ENCODE measurements at places on chromosomes 2 and 18. TPM values are rescaled to one million over a fixed set of nuclear protein-coding genes. Genes with fewer than 3 reads are reported as not detected.
A peak's percentile ranks its signal among the peaks of the same experiment; 100 is the strongest.

KCNG2 gene
- total RNA-seq, result not detected

STPG4 gene
- total RNA-seq, result 0.36 TPM

DPYSL5 gene
- 0.31 TPM for total RNA-seq

DNA sequence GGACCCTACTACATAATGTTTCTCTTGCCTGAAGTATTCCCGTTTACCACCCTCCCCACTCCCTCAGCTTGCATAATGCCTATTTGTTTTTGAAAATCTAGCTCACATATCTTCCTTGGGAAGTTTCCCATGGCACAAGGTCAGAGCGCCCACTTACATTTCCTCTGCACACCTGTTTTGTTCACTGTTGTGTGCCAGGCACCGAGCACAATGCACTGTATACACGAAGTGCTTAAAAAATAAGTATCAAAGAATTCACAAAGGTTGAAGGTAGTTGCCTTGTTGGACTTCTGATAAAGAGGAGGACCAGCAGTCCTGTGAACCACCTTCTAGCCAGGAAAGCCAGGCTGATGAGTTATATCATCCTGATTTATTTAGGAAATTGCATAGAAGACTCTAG, 16.8 kb upstream of the RHOB start:
- DNase-seq, result no peak

XRCC5 gene
- total RNA-seq, result 322 TPM

SOWAHC gene
- 23.4 TPM for total RNA-seq

C2orf66 gene
- 0.33 TPM for total RNA-seq

- no peak for DNase-seq
Measured at GRCh38 chr18:73340135-73340977, 472.6 kb upstream of the NETO1 start.

GRCh38 chr2:174740721-174741120, 23.6 kb downstream of the CHRNA1 start:
- DNase-seq, result no peak

DNA sequence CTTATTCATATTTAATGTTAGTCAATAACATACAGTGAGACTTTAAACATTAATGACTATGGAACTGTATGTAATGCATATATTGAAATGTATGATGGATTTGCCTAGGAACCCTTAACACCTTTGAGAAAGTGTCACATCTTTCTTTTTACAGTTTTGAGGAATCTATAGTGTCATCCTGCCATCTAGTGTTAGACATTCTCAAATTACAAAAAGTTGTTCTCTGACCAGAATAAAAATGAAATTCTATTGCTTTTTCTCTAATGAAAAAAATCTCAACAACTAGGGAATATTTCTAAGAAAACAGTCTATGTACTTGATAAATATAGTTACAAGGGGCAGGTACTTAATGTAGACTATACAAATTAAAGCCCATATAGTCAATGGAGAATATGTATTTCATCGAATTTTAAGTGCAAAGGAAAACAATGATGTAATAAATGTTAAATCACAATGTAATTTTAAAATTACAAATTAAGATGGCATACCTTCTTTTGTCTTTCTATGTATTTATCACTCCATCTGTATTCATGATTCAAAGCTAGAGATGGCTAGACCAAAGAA, 5.1 kb upstream of the CALCRL start:
- peak; percentile 20 for DNase-seq

GRCh38 chr2:9390151-9390850, 33.0 kb downstream of the ITGB1BP1 start:
- no peak for DNase-seq

DNA sequence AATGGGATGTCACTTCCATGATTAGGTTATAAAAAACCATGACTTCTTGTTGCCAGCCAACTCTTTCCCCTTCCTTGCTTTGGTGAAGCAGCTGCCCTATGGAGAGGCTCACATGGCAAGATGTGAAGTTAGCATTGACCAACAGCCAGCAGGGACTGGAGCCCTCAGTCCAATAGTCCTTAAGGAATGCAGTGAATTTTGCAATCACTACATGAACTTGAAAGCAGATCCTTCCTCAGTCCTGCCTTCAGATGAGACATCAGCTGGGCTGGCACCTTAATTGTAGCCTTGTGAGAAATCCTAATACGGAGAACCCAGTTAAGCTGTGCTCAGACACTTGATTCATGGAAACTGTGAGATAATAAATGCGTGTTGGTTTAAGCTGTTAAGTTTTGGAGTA, 61.8 kb downstream of the ATP8B1 start:
- no peak for DNase-seq

DNA sequence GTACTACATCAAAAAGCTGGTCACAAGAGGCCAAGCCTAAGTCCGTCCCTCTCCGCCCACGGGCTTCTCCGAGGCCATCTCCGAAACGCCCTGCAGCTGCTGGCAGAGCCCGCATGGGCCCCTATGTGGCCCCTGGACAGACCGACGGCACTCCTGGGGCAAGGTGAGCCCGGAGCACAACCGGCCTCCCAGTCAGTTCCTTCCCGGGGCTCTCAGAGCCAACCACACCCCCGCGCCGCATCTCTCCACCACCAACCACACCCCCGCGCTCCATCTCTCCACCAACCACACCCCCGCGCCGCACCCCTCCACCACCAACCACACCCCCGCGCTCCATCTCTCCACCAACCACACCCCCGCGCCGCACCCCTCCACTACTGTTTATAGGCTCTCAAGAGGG, 93.5 kb downstream of the ZNF516 start:
- no peak for DNase-seq

RNU2-63P gene
- total RNA-seq, result 14.0 TPM

GRCh38 chr18:52333860-52334259, 6.1 kb upstream of the DCC start:
- no peak for DNase-seq

DNA sequence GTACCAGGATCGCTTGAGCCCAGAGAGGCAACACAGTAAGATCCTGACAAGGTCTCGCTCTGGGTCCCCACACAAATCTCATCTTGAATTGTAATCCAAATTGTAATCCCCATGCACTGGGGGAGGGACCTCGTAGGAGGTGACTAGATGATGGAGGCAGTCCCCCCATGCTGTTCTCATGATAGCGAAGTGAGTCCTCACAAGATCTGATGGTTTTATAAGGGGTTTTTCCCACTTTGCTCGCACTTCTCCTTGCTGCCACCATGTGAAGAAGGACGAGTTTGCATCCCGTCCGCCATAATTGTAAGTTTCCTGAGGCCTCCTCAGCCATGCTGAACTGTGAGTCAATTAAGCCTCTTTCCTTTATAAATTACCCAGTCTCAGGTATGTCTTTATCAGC, 46.0 kb upstream of the SERTAD2 start:
- no peak for DNase-seq

CYP1B1 gene
- total RNA-seq, result 86.7 TPM

- peak; percentile 41 for DNase-seq
Measured at GRCh38 chr2:64019975-64020528, 824 bp upstream of the VPS54 start.

DNA sequence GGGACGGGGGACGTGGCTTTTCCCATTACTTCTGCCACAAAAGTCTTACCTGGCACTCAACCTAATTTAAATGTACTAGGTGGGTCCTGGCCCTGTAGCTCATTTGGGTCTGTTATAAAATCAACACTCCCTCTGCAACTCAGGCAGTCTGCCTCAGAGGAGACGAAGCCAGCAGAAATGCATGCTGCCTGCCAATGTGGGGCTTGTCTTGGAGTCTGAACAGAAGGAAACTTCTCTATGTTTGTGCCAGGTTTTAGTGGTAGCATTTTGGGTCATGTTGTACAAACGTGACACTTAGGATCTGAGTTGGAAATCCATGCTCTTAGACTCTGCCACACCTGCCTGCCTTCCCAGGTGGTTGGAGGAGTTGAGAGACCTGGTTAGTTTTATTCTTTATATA, 292.5 kb upstream of the FAM98A start:
- no peak for DNase-seq

DNA sequence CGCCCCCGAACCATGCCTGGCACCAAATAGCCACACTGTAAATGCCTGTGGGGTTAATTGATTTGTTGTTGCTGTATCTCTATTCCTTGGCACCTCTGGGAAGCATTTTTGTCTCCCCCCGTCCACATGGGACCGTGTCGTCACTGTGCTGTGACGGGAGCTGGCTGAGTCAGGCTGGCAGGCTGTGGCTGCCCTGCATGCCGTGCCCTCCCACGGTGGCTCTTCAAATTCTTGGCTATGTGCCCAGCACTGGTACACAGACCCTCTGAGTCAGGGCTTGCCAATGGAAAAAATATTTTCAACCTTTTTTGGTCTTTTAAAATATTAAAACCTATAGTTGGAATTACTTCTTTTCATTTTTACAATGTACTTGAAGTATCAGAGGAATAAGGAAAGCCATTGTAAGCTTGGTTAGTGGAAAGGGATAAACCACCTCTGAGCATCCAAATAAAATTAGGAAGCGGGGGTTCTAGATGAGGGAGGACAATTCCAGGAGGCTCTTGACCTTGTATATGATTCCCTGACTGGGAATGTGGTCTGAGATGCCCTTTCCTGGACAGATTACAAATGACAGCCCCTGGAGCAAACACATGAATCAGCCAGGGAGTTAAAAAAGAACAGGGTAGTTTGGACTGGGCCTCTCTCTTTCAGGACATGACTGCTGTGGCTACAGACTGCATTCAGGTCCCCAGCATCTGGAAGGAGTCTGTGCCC, 59.4 kb downstream of the DGKD start:
- DNase-seq, result no peak

DNA sequence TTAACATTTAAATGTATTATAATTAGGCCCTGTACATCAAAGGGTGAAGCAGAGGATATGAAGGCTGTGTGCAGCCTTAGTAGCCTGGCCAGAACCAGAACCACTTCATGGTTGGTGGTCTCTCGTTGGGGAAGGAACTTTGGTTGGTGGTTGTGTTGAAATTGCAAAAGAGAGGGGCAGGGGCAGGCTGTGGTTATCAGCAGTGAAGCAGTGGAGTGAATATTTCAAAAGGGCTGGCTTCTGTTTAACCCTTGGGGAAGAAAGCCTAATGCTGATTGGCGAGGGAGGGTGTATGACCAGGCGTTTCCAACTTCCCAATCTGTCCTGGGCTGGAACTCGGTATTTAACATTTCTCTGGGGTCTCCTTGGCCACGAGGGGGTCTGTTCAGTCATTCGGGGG, 51.2 kb upstream of the LYPD6B start:
- no peak for DNase-seq

GRCh38 chr2:164972216-164972615, 16.9 kb upstream of the SLC38A11 start:
- DNase-seq, result no peak

SIX2 gene
- total RNA-seq, result 0.51 TPM

DNA sequence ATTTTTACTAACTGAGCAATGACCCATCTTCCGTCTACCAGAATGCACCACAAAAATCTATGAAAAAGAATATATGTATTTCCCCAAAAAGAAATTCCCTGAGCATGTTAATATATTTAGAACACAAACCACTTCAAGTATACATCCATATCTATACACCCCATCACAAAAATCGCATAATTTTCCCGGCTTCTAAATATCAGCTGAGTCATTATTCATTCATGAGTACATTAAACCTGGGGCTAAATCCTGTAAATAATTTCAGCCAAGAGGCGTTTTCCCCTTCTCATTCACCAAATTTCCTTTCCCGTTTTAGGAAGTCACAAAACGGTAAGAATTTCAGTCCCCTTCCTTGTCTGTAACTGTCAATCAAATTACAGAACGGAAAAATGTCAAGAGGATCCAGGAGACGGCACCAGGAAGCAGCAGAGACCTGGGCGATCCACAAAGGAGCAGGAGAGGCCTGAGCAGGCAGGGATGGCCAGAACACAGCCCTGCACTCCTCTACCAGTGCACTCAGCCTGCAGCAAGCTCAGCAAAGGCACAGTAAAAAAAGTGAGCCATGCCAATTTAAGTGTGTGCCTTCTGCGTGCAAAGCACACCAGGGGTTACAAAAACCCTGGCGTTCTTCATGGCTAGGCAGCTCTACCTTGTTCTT, 300.7 kb downstream of the TCF4 start:
- no peak for DNase-seq

DNA sequence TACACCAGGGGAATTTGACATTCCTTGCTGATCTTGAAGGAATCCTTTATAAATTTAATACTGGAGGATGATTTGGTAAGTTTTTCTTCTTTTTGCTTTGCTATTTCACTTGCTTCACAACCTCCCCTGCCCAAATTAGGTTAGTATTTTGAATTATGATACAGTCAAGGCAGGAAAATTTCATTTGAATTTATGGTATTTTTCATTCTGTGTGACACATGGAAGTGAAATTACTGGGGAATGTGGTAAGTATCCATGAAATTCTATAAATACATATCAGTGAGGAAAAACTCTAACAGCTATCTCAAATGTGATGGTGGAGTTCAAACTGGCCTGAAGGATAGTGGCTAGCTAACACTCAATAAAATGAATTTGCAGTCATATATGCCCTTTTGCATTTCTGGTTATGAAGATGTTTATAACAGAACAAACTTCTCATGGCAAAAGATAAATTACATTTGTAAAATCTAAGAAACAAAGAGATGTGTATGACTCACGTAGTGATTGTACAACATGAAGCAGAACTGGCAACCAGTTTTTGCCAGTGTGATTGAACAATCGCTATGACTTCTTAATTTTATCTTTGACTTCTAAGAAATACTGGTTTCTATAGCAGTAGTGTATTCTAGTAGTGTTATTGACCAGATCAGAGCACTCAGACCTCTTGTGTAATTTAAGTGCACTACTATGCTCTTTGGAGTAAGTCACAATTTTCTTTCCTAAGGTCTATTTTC, 152.6 kb downstream of the IKZF2 start:
- no peak for DNase-seq

ADAM23 gene
- 0.18 TPM for total RNA-seq

RELCH gene
- total RNA-seq, result 19.5 TPM

DNA sequence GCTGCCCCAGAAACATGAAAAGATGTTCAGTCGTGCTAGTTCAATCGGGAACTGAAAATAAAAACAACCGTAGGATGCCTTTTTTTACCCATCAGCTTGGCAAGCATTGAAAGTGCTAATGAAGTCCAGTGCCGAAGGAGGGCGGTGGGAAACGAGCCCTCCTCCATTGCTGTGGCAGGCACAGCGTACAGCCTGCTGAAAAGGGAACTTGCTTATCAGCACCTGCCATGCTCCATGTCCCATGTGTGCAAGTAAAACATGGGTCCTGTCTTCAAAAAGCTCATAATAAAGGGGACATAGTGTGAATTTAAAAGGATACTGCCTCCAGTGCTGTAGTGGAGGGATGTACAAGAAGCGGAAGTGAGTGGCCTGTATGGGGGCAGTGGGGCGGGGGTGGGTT, 82.4 kb downstream of the ARMC9 start:
- DNase-seq, result no peak

GRCh38 chr2:221197225-221197856, 374.8 kb downstream of the EPHA4 start:
- DNase-seq, result no peak

DNA sequence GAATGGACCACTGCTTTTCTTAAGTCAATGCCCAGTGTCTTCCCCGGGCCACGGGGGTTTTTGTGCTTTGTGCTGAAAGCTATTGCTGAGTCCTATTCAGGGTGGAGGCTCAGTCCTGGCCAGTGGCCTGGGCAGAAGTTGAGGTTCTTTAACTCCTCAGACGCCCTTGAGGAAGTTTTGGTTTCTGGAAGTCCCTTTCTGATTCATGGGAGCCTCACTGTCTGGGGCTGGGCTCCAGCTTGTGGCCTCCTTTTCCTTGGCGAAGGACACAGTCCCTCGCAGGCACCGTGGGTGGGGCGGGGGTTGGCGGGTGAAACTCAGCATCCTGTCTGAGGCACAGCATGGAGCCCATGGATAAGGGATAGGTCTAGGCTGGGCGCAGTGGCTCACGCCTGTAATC, 465.2 kb upstream of the HS6ST1 start:
- DNase-seq, result no peak
